ENCODE measurements at places on chromosomes 5 and 9.

- DNase-seq: no peak
These were observed 753 bp upstream of the NR5A1 start for GRCh38 chr9:124507880-124508423.

DNA sequence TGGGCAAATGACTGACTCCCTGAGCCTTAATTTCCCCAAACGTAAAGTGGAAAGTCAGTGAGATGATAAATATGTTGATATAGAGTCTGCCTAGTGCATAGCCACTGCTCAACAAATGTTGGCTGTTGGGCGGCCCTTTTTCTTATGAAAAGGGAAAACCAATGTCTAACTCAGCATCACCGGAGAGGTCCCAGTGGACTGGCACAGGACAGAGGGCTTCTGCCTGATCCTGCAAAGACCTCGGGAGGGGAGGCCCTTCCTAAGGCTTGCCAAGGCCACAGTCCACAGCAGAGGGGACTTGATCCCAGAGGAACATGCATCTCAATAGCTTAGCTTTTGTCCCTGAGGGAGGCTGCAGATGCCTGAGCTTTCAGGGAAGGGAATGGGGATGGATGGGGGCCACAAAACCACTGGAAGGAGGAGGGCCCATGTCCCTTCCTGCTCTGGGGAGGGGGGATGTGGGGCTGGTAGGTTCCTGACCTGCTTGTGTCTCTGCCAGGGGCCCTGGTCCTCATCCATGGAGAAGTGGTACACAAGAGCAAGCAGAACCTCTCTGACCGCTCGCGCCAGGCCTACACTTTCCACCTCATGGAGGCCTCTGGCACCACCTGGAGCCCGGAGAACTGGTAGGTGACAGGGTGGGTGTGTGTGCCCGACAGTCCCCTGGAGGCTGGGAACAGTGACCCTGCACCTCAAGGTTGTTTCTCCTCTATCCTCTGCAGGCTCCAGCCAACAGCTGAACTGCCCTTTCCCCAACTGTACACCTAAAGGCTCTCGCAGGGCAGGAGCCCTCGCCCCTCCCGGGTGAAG is 6.3 kb downstream of the DOLK start:
- no peak for DNase-seq

DNA sequence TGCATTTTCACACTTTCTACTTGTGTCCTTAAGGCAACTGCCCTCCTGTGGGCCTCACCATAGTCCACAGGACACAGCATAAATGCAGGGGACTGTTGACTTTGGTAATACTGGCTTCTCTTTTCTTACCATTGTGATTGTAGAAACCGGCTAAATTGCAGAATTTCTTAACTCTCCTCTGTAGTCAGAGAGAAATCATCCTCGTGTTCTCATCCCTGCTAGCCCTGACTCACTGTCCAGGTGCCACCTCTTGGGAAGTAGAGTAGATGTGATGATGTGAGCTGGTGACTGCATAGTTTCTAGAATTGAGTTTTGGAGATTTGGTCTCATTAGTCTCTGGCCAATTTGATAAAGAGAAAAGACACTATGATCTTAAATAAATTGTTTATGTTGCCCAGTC is 5.5 kb downstream of the PHF24 start:
- no peak for DNase-seq

DNA sequence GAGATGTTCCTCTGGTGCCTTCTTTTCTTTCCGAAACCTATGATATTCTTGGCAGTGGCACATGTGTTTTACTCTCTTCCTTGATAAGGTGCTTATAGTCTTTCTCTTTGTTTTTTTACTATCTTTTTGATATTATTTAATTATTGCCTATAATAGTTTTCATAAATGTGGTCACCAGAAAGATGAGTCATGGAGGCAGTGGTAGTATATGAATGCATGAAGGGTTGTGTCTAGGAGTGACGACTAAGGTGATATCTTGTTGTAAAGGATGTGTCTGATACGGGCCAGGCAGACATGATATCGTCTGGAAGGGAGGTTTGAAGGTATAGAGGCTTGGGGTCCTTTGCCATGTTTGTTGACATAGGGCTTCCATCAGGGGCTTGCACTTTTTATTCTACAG is 36.8 kb downstream of the SLC44A1 start:
- DNase-seq: no peak

DNA sequence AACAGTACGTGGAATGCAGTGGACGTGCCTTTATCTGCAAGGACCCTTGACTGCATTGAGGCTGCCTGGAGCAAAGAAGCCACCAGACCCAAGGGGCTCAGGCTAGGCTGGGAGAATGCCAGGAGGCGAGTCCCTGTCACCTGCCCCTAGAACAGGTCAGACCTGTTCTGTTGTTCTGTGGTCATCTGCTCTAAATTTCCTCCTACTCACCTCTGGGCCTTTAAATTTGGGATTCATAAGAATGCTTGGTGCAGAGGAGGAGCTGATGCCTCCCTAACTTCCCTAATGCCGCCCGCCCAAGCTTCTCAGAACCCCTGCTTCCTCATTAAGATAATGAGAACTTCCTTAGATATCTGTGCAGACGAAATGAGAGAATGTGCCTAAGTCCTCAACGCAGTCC is 32.0 kb downstream of the DAPK1 start:
- no peak for DNase-seq

GRCh38 chr9:34510497-34511468 is 12.0 kb downstream of the ENHO start:
- DNase-seq: no peak

- no peak for DNase-seq
These were observed 145.9 kb downstream of the PRELID2 start for GRCh38 chr5:145689235-145689634.

- DNase-seq: peak; percentile 88
These were observed 790 bp downstream of the PHF19 start for GRCh38 chr9:120875954-120876841.

- no peak for DNase-seq
These were observed 13.2 kb downstream of the ANGPTL2 start for GRCh38 chr9:127109212-127109711.

DNA sequence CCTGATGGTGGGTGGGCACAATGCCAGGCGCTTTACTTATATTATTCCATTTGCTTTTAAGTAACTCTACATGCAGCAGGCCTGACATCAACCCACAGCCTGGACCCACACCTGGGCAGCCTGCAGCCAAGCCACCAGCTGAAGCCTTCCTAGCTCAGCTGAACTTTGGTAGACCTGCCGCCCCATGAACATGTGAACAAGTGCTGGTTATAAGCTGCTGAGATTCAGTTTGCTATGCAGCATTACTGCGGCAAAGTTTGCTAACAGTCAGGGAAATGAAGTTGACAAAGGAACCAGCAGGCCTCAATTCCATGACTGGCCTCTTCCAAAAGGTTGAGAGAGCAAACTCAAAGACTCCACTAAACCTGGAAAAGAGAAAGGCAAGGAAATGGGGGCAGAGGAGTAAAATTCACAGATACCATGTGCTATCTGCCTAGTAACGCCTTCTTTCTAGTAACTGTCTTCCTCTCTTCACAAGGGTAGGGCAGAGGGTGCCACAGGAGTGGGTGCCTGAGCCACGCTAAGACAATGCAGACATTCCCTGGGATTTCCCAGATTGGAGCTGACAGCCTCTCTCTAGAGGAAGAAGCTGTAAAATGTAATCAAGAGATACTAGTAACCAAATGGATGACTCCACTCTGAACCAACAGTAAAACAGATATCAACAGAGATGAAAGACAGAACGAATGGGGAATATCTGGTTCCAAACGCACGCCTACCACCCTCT is 2.9 kb downstream of the BOD1 start:
- no peak for DNase-seq

GRCh38 chr9:94665613-94666012 is 26.3 kb upstream of the FBP1 start:
- no peak for DNase-seq

GRCh38 chr9:74742792-74743730 is 144.7 kb downstream of the TRPM6 start:
- DNase-seq: no peak

DNA sequence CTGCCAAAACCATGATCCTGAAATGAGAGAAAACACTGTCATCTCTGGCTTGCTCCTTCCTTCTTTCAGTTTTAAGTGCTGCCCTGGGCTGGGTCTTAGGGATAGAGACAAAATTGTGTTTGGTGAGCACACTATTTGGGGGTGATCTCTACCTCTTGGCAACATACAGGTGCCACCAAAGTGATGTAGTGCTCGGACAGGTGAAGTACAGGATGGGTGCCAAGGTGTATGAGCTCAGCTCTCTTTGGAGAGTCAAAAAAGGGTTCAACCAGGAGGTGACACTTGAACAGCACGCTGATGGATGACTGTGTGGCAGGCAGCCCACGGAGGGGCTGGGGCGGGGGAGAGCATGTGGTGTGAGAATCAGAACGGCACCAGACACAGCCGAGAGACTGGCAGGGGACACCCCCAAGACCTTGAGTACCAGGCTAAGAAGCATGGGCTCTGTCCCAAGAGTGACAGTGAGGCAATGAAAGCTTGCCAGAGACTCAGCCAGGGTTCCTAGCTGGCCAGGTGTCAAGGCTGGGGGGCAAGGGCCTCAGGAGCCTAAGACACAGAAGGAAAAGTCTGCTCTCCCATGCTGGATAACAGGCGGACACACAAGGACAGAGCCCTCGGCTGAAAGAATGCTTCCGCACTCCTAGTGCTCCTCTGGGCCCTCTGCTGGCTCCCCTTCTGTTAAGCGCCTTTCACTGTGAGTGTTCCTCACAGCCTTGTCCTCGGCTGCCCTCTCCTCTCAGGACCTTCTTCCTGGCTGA is 2.5 kb downstream of the NHP2 start:
- DNase-seq: no peak

DNA sequence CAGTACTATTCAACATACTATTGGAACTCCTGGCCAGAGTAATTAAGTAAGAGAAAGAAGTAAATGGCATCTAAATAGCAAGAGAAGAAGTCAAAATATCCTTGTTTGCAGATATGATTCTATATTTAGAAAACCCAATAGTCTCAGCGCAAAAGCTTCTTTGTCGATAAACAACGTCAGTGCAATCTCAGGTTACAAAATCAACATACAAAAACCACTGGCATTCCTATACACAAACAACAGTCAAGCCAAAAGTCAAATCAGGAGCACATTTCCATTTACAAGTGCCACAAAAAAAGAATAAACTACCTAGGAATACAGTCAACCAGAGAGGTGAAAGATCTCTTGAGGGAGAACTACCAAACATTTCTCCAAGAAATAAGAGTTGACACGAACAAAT is 1901.9 kb upstream of the ACO1 start:
- no peak for DNase-seq

- DNase-seq: no peak
These were observed 382.1 kb downstream of the KDM4C start for GRCh38 chr9:7139886-7140285.

- DNase-seq: no peak
These were observed 103.0 kb downstream of the SPATA31D1 start for GRCh38 chr9:82091610-82092009.

DNA sequence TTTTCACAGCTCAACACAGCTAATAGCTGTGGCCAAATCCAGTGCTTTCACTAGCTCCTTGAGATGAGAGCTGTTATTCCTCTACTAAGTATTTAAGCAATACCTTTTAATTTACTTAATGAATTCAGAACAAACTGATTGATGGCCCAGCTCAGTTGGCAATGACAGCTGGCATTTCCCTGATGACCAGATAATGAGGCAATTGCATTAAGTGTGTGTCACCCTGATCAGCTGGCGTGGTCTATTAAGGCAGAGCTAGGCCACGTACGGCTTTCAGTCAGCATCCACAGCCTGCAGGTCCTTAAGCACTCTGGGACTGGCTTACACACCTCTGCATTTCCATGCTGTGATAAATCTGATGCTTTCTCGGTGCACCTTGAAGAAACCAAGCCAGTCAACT is 34.4 kb downstream of the TTLL11 start:
- no peak for DNase-seq

- DNase-seq: no peak
These were observed 101.6 kb upstream of the CTSV start for GRCh38 chr9:97140566-97140965.

- no peak for DNase-seq
These were observed at the start of gene PANK3 for GRCh38 chr5:168578538-168579487. PANK3 (minus strand) TSS chr5:168579368; CDS start chr5:168579283, 85 bp downstream.

GRCh38 chr9:23342291-23342690 is 483.7 kb downstream of the ELAVL2 start:
- no peak for DNase-seq

Data from left forelimb (tissue), 1 donor.